AG20443 (cell line): ENCODE measurements at places on chromosomes 6 and 20.

- no peak for DNase-seq
These were observed 801.9 kb downstream of the QKI start for GRCh38 chr6:164216368-164216767.

DNA sequence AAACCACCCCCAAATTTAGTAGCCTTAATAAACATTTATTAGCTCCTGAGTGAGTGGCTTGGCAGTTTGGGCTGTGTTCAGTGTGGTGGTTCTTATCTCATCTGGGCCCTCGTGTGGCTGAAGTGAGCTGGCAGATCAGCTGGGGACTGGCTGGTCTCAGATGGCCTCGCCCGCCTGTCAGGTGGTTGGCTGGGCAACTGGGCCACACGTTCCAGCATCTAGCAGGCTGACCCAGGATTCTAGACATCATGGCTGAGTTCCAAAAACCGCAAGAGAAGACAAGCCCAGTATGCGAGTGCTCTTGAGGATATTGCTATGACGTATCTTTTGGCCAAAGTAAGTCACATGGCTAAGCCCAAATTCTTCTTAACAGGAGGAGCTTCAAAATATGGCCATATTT, 28.9 kb downstream of the EIF2S2 start:
- DNase-seq, result peak; percentile 94

GRCh38 chr20:10611357-10611756, 62.4 kb downstream of the JAG1 start:
- peak; percentile 56 for DNase-seq

GRCh38 chr6:11978169-11978987, 33.7 kb upstream of the HIVEP1 start:
- DNase-seq, result no peak

- DNase-seq, result no peak
These were observed 8.6 kb upstream of the FAM110A start for GRCh38 chr20:824916-825315.

GRCh38 chr6:7080311-7080710, 27.4 kb upstream of the RREB1 start:
- no peak for DNase-seq

DNA sequence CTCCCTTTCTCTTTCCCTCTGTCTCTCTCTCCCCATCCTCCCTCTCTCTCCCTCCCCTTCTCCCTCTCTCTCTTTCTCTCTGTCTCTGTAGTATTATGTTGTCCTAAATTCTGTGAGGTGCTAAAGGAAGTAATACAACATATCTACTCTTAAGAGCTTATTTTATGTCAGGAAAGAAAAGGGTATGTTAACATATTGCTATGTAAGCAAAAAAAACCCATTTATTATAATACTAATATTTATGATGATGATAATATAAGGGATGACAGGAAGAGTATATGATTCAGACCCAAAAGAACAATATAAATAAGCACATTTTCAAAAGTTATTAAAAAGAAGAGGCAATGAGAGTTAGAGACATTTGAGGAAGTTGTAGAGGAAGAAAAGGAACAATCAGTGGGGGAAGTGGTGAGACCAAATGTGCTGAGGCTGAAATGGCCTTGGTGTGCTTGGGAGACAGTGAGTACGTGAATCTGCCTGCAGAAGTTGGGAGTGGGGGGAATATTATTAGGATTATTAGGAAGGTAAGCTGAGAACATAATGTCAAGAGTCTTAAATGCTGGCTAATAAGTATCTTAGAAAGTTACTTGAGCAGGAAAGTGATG, 303.6 kb upstream of the FERMT1 start:
- DNase-seq, result no peak

GRCh38 chr6:166500246-166500645, 86.2 kb downstream of the RAMACL start:
- DNase-seq, result no peak

- no peak for DNase-seq
These were observed 37.4 kb upstream of the SNRPB2 start for GRCh38 chr20:16692442-16692841.

DNA sequence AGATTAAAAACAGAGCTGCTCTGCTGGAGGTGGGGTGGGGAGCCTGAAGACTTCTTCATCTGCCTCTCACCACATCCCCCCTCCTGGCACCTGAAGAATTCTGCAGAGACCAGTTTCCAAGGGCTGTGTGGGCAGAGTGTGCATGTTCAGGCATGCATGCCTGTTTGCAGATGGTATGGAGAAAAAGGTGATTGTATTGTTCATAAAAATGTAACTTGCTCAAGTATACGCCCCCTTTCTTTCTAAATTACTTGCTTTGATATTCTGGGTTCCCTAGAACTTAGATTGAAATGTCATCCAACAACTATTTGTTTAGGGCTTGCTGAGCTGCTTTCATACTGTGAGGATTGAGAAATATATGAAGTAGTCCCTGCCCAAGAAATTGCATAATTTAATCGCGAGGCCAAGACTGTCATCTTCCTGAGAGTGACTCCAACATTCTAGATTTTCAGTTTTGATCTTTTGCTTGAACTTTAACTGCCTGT, 83.6 kb downstream of the LCA5 start:
- DNase-seq, result peak; percentile 53

GRCh38 chr20:5880326-5880725, 70.0 kb downstream of the TRMT6 start:
- DNase-seq, result no peak

GRCh38 chr6:1535295-1535694, 74.4 kb upstream of the FOXC1 start:
- DNase-seq, result no peak

DNA sequence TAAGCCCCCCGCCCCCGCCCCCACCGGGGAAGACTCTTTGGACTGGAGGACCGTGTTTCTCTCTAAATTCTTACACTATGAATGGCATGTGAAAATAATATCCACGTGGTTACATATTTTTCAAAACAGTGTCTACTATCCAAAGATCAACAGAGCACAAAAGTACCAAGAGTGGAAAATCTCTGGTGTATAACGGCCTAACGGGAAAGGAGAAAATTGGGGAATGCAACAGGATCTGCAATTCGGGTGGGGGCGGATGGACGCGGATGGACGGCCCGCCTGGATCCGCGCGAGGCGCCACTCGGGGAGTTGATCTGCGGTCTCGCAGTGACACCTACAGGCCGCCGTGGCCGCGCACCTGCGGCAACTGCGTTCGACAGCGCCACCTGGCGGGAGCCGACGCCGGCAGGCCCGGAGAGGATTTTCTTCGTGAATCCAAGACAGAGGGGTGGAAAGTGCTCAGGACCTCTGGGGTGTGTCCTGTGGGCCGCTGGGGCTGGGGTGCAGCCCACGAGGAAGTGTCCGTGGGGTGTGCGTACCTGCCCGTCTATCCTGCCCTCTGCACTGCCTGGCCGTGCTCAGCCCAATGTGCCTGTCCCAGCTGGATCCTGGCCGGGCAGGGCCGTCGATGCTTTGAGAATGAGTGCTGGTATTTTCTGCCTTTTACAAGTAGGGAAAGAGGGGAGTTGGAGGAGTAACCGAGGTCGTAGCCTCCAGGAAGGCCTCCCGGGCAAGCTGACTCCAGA, 18.6 kb downstream of the ANKRD60 start:
- peak; percentile 95 for DNase-seq

GRCh38 chr20:59024111-59024530, 4.9 kb downstream of the TUBB1 start:
- no peak for DNase-seq
